Stimulated activated CD4-positive, alpha-beta T cell treated with anti-CD3 and anti-CD28 coated beads, Interleukin-1b, Interleukin-23, amount 100 ng/mL, for 1 hour (primary cell): ENCODE measurements at places on chromosomes 3 and 15.

- no peak for DNase-seq
These were observed 61.7 kb upstream of the PLXNA1 start for GRCh38 chr3:126921085-126921824.

DNA sequence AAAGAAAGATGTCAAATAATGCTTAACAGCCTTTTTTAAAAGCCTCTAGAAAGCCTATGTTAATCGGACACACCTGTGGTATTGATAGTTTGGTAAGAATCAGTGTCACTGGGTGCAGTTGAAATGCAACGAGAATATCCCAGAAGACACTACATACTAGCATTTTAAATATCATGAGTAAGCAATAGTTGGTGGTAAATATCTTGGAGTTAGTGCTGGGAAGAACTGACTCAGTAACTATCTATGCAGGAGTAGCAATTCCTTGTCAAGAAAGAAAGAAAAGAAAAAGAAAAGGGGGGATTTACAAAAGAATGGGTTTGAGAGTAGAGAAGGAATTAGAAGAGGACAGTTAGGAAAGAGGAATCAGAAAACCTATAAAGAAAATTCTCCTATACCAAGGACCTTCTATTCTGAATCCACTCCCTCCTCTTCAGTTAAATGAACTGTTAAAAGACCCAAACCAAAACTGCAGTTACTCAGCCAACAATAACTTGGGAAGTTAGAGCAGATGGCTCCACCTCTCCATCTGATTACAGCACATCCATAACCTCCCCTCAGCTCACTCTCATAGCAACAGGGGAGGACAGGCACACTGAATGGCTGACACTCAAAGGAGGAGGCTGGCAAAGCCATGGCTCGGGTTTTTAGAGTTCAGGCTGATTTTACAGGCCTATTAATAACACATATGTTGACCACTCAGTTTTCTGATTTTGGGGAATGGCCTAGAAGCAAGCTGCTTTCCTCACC lies 207.6 kb upstream of the MDFIC2 start:
- DNase-seq, result no peak

- DNase-seq, result no peak
These were observed 94.9 kb downstream of the AKAP13 start for GRCh38 chr15:85475317-85475701.

GRCh38 chr15:86018679-86019078 lies 61.0 kb upstream of the AGBL1 start:
- DNase-seq, result no peak

GRCh38 chr3:23576379-23576959 lies 229.3 kb upstream of the UBE2E1 start:
- DNase-seq, result no peak

DNA sequence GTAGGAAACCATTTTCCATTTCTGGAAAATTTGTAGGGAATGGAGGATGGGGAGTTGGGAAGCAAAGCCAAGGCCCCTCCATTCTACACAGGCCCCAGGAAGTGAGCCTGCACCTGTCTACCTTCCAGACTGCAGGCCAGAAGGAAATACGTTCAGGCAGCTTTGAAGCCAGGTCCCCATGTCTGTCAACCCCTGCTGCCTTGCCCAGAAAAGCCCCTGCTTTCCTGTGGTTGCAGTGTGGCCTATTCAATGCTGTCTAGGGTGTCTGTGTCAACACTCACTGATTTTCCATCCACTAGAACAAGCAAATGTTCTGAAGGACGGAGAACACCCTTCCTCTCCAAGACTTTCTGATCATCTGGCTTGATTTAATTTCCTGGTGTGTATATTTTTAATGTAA lies 281.9 kb downstream of the TLE3 start:
- DNase-seq, result no peak

- no peak for DNase-seq
These were observed 38.7 kb upstream of the FAH start for GRCh38 chr15:80114114-80114513.

GRCh38 chr3:133745981-133746711 lies at the start of gene TF:
Gene TF (plus strand): TSS chr3:133746393. CDS start chr3:133746441, 48 bp downstream.
- no peak for DNase-seq

GRCh38 chr3:63585927-63586326 lies 66.5 kb upstream of the SNTN start:
- DNase-seq, result no peak

DNA sequence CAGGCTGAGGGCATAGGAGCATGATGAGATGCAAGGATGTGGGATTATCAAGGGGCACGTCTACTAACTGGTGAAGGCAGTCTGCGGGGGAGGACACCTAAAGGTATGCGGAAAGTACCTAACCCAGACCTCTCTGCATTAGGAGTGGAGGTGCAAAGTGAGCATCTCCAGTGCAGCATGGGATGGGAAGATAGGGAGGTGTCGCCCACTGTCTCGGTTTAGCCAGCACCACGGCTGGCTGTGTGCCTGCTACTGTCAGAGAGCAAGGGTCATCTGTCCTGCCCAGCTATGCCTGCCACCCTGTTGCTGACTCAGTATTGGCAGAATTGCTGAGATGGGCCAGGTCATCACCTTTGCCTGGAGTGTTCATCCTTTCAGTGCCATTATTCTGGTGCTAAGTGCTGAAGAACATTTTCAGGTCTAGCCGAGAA lies 40.1 kb downstream of the OXNAD1 start:
- no peak for DNase-seq

DNA sequence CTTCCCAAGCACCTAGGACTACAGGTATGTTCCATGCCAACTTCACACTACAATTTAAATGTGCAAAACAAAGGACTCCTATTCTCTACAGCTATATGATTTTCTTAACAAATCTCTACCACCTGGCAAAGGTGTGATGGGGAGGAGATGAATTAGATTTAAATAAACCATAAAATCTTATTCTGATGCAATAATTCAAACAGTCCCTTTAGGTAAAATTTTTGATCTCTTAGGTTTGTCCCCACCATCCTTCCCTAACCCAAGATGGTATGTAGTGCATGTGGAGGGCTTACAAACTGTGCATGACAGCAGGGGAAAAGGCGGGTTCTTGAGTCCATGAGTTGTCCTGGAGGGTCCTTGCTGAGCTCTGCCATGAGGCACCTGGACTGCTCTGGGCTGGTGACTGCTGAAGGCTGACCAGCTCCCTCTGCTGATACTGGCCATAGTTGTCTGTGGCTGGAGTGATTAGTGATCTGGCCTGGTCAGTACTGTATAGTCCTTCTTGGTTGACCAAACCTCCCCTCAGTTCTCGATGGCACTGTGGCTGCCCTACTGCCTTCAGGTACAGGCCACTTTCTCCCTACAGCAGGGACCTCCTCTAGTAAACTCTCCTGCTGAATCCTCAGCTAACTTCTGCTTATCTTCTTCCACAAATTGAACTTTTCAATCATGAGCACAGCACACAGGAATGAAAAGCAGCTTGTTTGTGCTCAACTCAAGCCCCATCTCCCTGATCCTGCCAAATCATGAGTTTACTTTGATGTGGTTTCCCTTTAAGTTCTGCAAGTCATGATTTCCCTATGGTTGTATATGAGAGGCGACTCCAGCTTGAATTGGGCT lies 30.1 kb downstream of the CFAP161 start:
- DNase-seq, result no peak

- no peak for DNase-seq
These were observed 17.5 kb upstream of the SPTSSB start for GRCh38 chr3:161388855-161389254.

- no peak for DNase-seq
These were observed 152.1 kb upstream of the TBC1D5 start for GRCh38 chr3:17894434-17895060.

- DNase-seq, result no peak
These were observed 17.8 kb upstream of the MB21D2 start for GRCh38 chr3:192935441-192935840.

GRCh38 chr3:13197281-13197680 lies 124.1 kb upstream of the IQSEC1 start:
- DNase-seq, result no peak

DNA sequence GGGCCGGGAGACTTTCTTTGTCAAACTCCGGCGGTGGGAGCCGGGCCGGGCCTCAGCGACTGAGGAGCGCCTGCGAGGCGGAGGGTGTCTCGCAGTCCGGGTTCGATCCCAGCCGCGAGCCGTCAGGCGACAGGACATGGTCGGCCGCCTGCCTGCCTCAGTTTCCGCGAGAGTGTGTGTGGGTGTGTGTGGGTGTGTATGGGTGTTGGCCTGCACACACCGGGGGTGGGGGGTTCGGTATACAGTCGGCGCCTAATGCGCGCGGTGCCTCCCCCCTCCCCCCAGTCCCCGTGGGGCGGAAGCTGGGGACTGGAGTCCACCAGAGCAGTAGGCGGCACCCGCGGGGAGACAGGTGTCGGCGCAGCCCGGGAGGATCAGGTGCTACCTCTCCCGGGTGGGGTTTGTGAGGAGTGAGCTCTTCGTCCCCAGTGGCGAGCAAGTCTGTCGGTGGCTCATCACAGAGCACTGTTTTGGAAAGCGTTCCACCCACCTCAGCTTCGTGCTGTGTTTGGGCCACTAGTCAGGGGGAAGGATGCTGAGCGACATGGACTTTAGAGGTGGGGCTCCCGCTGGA lies 246.3 kb downstream of the GOLGA6L6 start:
- no peak for DNase-seq

DNA sequence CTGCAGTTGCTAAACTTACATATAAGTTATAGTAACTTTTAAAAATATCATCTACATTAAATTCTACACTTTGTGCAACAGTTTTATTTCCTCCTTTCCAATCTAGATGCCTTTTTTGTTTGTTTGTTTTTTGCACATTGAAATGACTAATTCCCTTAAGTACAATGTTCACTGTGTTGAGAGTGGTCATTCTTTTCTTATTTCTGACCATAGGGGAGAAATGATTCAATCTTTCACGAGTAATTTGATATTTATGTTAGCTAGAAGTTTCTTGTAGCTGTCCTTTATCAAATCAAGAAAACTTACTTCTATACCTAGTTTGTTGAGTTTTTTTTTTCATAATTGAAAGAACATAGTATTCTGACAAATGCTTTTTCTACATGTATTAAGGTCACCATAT lies 85.0 kb upstream of the CBLB start:
- DNase-seq, result no peak

GRCh38 chr3:69433969-69434325 lies 48.1 kb upstream of the FRMD4B start:
- no peak for DNase-seq

DNA sequence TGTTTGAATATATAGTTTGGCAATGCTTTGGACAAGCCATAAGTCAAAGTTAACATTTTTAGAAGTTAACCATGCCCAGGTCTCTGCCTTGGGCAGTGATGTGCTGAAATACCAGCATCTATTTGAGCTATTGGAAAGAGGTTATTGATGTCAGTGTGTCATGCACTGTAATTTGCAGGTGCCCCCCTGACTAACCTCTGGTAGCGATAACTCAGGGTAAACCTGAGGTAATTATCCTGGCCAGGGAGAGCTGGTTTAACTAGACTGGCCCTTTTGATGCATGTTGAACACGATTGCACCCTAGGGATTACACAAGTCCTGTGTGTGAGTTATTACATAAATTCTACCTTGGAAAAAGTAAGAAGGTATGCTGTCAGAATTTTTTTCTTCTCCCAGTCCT lies 455.8 kb upstream of the WNT5A start:
- DNase-seq, result no peak

DNA sequence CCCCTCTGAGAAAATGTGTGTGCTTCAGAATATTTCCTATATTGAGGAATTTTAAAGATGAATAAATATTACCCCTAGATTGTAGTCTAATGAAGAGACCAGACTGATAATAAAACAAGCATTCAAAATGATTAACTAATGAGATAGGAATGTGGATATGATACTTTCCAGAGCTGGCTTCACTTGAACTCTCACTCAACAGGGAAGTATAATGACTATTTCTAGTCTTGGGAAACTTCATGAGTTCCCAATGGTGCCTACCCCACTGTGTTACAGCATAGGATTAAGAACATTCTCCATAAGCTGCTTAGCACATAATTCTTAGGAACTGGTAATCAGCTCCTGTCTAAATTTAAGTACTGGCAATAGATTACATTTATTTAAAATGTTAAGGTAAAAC lies 261.5 kb upstream of the ZNF385D start:
- DNase-seq, result no peak

GRCh38 chr3:38648024-38648658 lies 1.3 kb downstream of the SCN5A start:
- DNase-seq, result no peak

DNA sequence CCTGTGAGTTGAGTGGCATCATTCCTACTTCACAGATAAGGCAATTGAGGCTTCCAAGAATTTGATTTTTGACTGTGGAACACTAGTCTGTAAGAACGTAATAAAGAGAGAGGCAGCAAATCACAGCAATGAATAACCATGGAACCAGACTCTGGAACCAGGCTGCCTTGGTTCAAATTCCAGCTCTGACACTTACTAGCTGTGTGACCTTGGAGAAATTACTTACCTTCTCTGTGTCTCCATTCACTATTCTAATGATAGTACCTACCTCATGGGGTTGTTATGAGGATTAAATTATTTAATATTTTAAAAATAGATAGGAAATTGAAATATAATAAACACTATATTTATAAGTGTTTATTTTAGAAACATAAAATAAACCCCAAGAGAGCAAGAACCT lies 12.6 kb upstream of the IGDCC3 start:
- DNase-seq, result no peak

GRCh38 chr3:192816351-192816750 lies 89.0 kb upstream of the FGF12 start:
- DNase-seq, result no peak

DNA sequence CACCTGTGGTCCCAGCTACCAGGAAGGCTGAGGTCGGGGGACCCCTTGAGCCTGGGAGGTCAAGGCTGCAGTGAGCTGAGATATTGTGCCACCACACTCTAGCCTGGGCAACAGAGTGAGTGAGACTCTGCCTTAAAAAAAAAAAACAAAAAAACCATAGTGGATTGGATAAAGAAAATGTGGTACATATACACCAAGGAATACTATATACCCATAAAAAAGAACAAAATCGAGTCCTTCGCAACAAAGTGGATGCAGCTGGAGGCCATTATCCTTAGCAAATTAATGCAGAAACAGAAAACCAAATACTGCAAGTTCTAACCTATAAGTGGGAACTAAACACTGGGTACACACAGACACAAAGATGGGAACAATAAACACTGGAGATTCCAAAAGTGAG lies 20.6 kb upstream of the ARF4 start:
- no peak for DNase-seq

- DNase-seq, result no peak
These were observed 327.7 kb upstream of the TPRG1 start for GRCh38 chr3:188844096-188844495.

GRCh38 chr3:141184430-141184829 lies 47.2 kb upstream of the PXYLP1 start:
- DNase-seq, result no peak

DNA sequence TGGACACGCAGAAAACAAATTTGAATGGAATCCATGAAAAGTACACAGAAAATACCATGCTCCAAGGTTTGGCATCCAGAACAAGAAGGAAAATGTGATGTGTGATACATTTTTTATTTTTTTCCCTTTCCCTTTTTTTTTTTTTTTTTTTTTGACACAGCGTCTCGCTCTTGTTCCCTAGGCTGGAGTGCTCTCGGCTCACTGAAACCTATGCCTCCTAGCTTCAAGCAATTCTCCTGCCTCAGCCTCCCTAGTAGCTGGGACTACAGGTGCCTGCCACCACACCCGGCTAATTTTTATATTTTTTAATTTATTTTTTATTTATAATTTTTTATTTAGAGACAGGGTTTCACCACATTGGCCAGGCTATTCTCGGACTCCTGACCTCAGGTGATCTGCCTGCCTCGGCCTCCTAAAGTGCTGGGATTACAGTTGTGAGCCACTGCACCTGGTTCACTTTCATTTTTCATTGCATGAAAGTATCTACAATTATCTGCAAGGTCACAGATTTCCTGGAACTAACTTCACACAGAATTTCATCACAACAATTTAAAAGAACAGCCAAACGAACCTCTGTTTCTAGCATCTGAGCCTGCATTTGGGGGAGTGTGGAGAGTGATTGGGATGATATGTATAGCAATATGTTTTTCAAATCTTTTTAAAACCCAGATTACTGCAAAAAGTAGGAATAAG lies 8.3 kb downstream of the POU1F1 start:
- no peak for DNase-seq
